ENCODE measurements at places on chromosomes 16 and 17.

- H3K4me1 ChIP-seq = peaks cover 46% of the 10 kb centered on the region
- H3K36me3 ChIP-seq = peaks cover 41% of the 10 kb centered on the region
- DNase-seq = peak; percentile 89
- peaks cover 24% of the 10 kb centered on the region for H3K27me3 ChIP-seq
- H3K27ac ChIP-seq = peak overlapping the region; percentile 84
Measured at GRCh38 chr17:80968602-80969029, 23.0 kb upstream of the CHMP6 start.

DNA sequence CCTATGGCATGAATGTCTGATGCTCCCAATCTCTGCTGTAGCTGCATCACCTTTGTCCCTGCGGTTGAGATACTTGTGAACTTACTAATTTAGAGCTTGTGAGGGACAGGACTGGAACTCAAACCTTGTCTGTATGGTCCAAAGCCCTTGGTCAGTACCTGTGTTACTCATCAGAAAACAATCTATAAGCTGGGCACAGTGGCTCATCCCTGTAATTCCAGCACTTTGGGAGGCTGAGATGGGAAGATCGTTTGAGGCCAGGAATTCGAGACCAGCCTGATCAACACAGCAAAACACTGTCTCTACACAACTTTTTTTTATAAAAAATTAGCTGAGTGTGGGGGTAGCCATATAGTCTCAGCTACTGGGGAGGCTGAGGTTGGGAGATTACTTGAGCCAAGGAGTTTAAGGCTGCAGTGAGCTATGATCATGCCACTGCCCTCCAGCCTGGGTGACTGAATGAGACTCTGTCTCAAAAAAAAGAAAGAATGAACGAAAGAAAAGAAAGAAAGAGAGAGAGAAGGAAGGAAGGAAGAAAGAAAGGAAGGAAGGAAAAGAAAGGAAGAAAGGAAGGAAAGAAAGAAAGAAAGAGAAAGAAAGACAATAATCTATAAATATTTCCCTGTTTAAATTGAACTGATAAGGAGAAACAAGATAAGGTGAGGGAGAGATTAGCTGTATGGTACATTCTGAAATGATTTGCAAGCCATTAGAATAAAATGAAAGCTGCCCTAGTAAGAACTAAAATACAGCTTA, 31.7 kb upstream of the MYH10 start:
- no peak overlapping the region for H3K4me3 ChIP-seq
- no peaks in the 10 kb centered on the region for H3K27me3 ChIP-seq
- DNase-seq = no peak
- H3K4me1 ChIP-seq = no peaks in the 10 kb centered on the region
- no peak overlapping the region for H3K27ac ChIP-seq

GRCh38 chr17:48047113-48047740, 932 bp upstream of the NFE2L1 start:
- peaks cover 41% of the 10 kb centered on the region for H3K4me1 ChIP-seq
- peak overlapping the region; percentile 99 for H3K27ac ChIP-seq
- DNase-seq = no peak
- H3K4me3 ChIP-seq = peak overlapping the region; percentile 84

GRCh38 chr17:82339634-82340580, 6.3 kb upstream of the SECTM1 start:
- no peak overlapping the region for H3K4me3 ChIP-seq
- peaks cover 14% of the 10 kb centered on the region for H3K4me1 ChIP-seq
- no peak for DNase-seq

- H3K27me3 ChIP-seq = no peaks in the 10 kb centered on the region
- peaks cover 9% of the 10 kb centered on the region for H3K4me1 ChIP-seq
- DNase-seq = no peak
- H3K4me3 ChIP-seq = peak overlapping the region; percentile 93
Measured at GRCh38 chr17:58352596-58353388, 791 bp upstream of the SUPT4H1 start.

DNA sequence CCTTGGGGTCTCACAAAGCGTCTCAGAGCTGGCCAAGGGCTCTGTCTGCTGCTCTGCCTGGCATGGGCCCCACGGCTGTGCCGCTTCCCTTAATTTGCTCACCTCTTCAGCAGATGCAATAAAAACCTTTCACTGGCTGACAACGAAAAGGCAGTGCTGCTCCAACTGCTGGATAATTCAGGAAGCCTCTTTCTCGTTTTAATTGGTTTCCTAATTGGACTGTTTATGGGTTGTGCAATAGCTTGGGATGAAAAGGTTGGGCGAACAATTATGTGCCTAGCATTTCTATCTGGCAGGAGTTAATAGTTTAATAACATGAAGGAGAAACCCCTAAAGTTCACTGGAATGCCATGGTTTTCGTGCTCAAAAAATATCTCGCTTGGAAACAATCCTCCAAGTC, 234.1 kb upstream of the IRX5 start:
- H3K36me3 ChIP-seq = no peaks in the 10 kb centered on the region
- no peak overlapping the region for H3K4me3 ChIP-seq
- H3K27ac ChIP-seq = no peak overlapping the region
- H3K27me3 ChIP-seq = no peaks in the 10 kb centered on the region
- no peak for DNase-seq
- peaks cover 8% of the 10 kb centered on the region for H3K4me1 ChIP-seq

DNA sequence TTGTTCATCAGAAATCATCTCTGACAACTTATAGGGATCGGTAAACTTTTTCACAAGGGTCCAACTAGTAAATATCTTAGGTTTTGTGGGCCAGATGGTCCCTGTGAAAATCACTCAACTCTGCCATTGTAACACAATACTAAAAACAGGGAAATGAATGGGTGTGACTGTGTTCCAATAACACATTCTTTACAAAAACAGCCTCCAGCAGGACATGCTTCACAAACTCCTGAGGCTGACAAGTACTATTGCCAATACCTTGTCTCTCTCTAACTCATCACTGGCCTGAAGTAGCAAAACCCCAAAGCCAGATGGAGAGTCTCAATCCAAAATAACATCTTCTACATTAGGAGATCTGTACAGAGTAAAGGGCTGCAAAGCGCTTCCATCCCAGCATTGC, 312.3 kb downstream of the TOX3 start:
- no peak overlapping the region for H3K27ac ChIP-seq
- no peaks in the 10 kb centered on the region for H3K36me3 ChIP-seq
- H3K4me1 ChIP-seq = no peaks in the 10 kb centered on the region
- DNase-seq = no peak
- H3K4me3 ChIP-seq = no peak overlapping the region
- H3K27me3 ChIP-seq = no peaks in the 10 kb centered on the region

- H3K4me1 ChIP-seq = peaks cover 11% of the 10 kb centered on the region
- H3K36me3 ChIP-seq = no peaks in the 10 kb centered on the region
- H3K27me3 ChIP-seq = no peaks in the 10 kb centered on the region
Measured at GRCh38 chr17:16906680-16907079, 65.2 kb downstream of the TNFRSF13B start.

All from spinal cord (tissue), 10 donors.